H7 (cell line): ENCODE measurements at places on chromosomes 2 and 18. TPM values are rescaled to one million over a fixed set of nuclear protein-coding genes. Genes with fewer than 3 reads are reported as not detected.

- DNase-seq, result no peak
Observed at GRCh38 chr2:28661589-28662001, 90.0 kb upstream of the PPP1CB start.

DNA sequence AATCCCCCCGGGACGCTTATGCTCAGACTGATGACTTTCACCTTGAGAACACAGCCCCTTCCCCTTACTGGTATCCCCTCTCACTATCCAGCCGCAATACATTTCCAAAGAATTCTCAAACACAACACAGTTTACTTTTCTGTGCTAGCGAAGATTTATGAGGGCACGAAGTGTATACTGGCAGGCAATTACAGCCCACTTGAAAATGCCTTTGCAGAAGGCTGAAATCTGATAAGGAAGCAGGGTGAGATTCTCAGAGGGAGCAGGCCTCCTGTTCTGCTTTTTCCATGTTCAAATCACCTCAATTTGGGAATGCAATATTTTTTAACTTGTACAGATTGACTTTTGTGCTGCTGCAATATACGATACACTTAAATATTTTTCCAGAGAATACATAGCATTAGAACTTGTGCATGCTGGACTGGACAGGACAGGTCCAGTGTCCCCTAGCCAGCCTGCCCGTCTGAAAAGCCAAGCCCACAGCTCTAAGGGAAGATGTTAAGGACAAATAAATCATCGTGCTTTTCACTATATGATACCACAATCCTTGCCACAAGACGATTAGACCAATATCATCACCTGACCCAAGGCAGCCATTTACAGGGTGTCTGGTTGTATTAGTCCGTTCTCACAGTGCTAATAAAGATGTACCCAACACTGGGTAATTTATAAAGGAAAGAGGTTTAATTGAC lies 262.1 kb downstream of the EPHA4 start:
- no peak for DNase-seq

GRCh38 chr2:37869771-37870170 lies 55.3 kb upstream of the RMDN2 start:
- DNase-seq, result no peak

Gene TSPYL6
- total RNA-seq, result not detected in 2 replicates

Gene SCN9A
- total RNA-seq, result 0.90 and 0.92 TPM in 2 replicates
